ENCODE measurements at places on chromosomes 4 and X.

GRCh38 chrX:107565015-107565414, 63.3 kb upstream of the PRPS1 start:
- DNase-seq, result no peak

DNA sequence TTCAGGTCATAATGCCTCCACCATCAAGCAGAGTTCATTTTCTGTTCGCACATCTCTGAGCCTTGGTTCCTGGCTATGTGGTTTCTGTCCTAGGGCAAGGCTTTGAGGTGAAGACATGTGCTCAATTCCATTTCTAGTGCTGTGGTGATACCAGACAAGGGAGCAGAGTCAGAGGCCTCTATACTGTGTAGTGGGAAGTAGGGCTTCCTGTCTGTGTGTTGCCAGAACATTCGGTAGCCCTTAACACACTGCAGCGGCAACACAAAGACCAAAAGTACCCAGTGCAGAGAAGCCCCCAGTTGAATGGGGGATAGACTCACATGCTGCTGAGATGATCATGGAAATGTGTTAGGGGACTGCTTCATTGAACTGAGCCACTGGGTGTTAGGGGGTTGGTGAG, 56.4 kb downstream of the STARD8 start:
- DNase-seq, result no peak

GRCh38 chr4:184885602-184886001, 59.8 kb upstream of the ACSL1 start:
- DNase-seq, result no peak

DNA sequence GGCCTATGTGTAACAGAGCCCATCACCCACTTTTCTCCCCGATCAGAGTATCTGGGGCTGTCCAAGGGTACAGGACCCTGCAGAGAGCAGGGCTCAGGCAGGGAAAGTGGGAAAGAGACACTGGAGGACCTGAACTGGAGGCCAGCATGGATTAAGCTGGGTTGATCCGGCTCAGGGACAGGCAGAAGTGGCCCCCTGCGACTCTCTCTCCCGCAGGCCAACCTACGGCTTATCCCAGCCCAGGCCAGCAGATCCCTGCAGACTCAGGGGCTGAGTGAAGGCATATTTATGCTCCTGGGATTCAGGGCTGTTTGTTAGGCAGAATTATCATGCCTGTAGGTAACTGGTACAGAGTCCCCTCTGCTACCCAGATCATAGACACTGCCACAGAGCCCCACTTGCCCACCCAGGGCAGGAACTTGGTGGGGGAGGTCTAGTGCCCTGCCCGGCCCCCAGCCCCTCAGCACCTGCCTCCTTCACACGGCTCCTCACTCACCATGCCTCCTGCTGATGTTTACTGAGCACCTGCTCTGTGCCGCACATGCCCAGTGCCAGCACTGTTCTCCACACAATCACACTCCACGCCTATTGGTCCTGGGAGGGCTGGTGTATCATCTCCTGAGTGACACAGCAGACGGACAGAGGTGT, 87.3 kb downstream of the ADRA2C start:
- no peak for DNase-seq

- DNase-seq, result no peak
Observed at GRCh38 chr4:52976523-52977230, 114.6 kb downstream of the RASL11B start.

DNA sequence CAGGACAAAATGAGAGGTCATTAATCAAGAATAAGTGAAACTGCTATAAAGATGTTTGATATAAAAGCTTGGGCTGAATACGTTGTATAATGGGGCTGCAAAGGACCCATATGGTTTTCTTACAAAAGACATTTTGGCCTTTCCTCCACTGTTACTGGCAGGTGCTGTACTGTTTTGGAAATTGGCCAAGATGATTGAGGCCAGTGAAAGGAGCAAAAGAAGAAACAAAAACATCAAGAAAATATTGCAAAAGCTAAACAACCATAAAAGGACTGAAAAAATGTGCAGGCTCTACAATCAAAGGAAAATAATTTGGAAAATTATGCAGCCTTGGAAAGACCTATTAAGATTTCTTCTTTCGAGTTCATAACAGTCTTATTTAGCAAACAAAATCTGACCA, 222.2 kb upstream of the PPP1R2C start:
- DNase-seq, result no peak

DNA sequence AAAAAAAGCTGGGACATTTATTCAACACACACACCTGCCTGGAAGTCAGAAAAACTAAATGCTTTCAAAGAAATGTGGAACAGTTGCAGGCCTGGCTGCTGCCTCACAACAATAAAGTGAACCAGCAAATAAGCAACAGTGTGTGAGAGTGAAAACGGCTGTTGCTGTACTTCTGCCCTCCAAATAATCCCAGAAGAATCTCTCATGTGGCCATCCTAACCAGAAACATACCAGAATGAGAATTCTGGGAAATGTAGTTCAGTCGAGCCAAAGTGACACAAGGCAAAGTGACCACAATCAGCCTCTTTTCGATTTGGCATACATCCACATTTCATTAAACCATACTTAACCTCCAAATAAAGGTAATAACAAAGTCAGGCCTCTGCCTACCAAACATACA, 204.5 kb downstream of the SLC7A11 start:
- no peak for DNase-seq

Data from stimulated activated CD8-positive, alpha-beta memory T cell treated with anti-CD3 and anti-CD28 coated beads, Interleukin-7, amount 100 ng/mL, for 1 hour (primary cell).